H1 (cell line): ENCODE measurements at places on chromosomes 1 and 21. TPM values are rescaled to one million over a fixed set of nuclear protein-coding genes. Genes with fewer than 3 reads are reported as not detected.

The CLDN8 gene
- not detected in 2 replicates for polyA plus RNA-seq

The A3GALT2 gene
- not detected in 2 replicates for polyA plus RNA-seq

The PADI1 gene
- 0.20 and 0.38 TPM in 2 replicates for polyA plus RNA-seq

The DPT gene
- polyA plus RNA-seq = not detected in 2 replicates

The IRF6 gene
- 8.1 and 9.6 TPM in 2 replicates for polyA plus RNA-seq

The RRP1B gene
- 25.8 and 27.0 TPM in 2 replicates for polyA plus RNA-seq

The EDEM3 gene
- polyA plus RNA-seq = 1.3 and 1.6 TPM in 2 replicates

The WLS gene
- polyA plus RNA-seq = 1.2 and 1.6 TPM in 2 replicates

The SPRR2F gene
- polyA plus RNA-seq = 0.49 and 0.50 TPM in 2 replicates

The CRYZ gene
- 11.7 and 20.5 TPM in 2 replicates for polyA plus RNA-seq

The SLC45A3 gene
- polyA plus RNA-seq = 14.3 and 19.7 TPM in 2 replicates

The SH2D1B gene
- polyA plus RNA-seq = not detected in 2 replicates

The NBPF10 gene
- 0.09 and 0.20 TPM in 2 replicates for polyA plus RNA-seq

The SFT2D2 gene
- polyA plus RNA-seq = 5.4 and 9.0 TPM in 2 replicates

The CLEC20A gene
- not detected in 2 replicates for polyA plus RNA-seq

The FCN3 gene
- polyA plus RNA-seq = 0.35 and 0.57 TPM in 2 replicates

The PCBP3 gene
- 3.5 and 7.3 TPM in 2 replicates for polyA plus RNA-seq

The RPTN gene
- not detected in 2 replicates for polyA plus RNA-seq

The PTGER3 gene
- polyA plus RNA-seq = 0.38 and 0.71 TPM in 2 replicates

The BCL2L15 gene
- polyA plus RNA-seq = 0.22 and 0.36 TPM in 2 replicates

The FAM229A gene
- polyA plus RNA-seq = 4.2 and 7.5 TPM in 2 replicates

The AMY1B gene
- polyA plus RNA-seq = not detected in 2 replicates

The HPCA gene
- 0.70 and 0.78 TPM in 2 replicates for polyA plus RNA-seq

The LORICRIN gene
- 0.08 TPM in 1 of 2 replicates, not detected in the other for polyA plus RNA-seq

The MATN1 gene
- polyA plus RNA-seq = 0.11 and 0.12 TPM in 2 replicates

The OR14C36 gene
- not detected in 2 replicates for polyA plus RNA-seq

The AGT gene
- polyA plus RNA-seq = 0.20 and 0.27 TPM in 2 replicates

The HSPA13 gene
- polyA plus RNA-seq = 4.0 and 7.8 TPM in 2 replicates

The FCRL6 gene
- 0.08 TPM in 1 of 2 replicates, not detected in the other for polyA plus RNA-seq

The NBPF6 gene
- polyA plus RNA-seq = not detected in 2 replicates

The NR0B2 gene
- polyA plus RNA-seq = not detected in 2 replicates

The KLHL20 gene
- 4.4 and 4.9 TPM in 2 replicates for polyA plus RNA-seq

The FAM43B gene
- 0.88 and 1.0 TPM in 2 replicates for polyA plus RNA-seq

The SPRR2B gene
- not detected in 2 replicates for polyA plus RNA-seq

The RHD gene
- polyA plus RNA-seq = 0.21 and 0.33 TPM in 2 replicates

The GNAT2 gene
- polyA plus RNA-seq = 0.05 and 0.14 TPM in 2 replicates

The MAN1A2 gene
- 5.2 and 5.5 TPM in 2 replicates for polyA plus RNA-seq

The FAM151A gene
- 0.08 TPM in 1 of 2 replicates, not detected in the other for polyA plus RNA-seq

The UBE2U gene
- not detected in 2 replicates for polyA plus RNA-seq

The SDC3 gene
- polyA plus RNA-seq = 7.0 and 12.7 TPM in 2 replicates

The RHBDL2 gene
- polyA plus RNA-seq = 0.31 and 0.42 TPM in 2 replicates

The LSM10 gene
- polyA plus RNA-seq = 127 and 140 TPM in 2 replicates

The C1orf105 gene
- polyA plus RNA-seq = not detected in 2 replicates

The UBE4B gene
- 24.5 and 34.0 TPM in 2 replicates for polyA plus RNA-seq
